Esophagus mucosa (tissue), 1 donor: ENCODE measurements at places on chromosomes 12 and 14. TPM values are rescaled to one million over a fixed set of nuclear protein-coding genes. Genes with fewer than 3 reads are reported as not detected.
A peak's percentile ranks its signal among the peaks of the same experiment; 100 is the strongest.

DNA sequence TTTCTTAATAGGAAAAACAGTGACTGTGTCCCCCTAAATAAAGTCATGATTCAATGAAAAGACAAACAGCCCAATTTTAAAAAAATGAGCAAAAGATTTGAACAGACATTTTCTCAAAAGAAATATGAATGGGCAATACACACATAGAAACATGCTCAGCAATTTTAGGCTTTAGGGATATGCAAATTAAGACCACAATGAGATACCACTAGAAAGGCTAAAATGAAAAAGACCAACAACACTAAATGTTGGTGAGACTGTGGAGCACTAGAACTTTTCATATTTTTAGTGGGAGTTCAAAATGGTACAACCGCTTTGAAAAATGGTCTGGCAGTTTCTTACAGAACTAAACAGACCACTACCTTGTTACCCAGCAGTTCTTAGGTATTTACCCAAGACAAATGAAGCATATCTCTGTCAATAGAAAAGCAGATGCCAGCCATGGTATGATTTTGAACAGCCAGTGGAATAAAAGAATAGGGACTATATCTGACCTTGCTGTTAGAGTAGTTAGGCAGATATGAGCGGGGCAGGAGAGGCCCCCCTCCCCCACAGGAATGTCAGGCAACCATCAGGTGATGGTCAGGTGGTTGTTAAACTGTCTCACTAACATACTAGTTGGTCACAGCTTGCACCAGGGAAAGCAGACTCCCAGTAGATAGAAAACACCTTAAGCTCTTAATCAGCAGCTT is 108.8 kb downstream of the PRKCH start:
- ATAC-seq = no peak

KDM5A gene
- total RNA-seq = 42.6 TPM

DNA sequence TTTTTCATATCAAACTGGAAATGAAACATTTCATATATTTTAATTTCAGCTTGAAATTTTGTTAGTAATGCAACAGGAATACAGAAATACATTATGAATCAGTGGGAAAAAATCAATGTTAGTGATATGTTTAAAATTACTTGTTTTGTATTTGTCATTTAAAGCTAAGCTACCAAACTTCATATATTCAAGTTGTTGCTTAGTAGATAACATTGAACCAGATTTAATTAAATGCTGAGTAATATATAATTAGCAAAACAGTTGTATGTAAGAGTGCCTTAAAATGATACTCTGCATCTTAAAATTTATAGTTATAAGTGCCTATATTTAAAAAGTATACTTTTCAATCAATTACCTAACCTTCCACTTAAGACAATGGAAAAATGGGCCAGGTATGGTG is 5.0 kb downstream of the CHURC1 start:
- no peak for ATAC-seq

- no peak for ATAC-seq
Observed at GRCh38 chr14:100290607-100291304, 15.5 kb downstream of the SLC25A29 start.

DNA sequence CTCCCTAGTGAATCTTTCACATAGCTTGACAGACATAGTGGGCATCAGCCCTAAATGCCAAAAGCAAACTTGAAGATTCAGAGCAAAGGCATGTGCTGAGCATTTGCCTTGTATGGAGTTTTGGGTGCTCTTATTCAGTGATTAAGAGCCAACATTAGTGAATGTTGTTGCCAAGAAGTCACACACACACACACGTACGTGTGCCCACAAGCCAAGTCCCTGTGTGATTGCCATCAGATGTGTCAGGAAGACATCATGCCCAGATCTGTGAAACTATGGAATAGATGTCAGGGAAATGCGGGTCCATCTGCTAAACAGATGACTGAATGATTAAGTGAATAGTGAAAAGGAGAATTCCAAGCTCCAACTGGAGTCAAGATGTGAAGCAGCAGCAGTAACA is 149.0 kb downstream of the AKAP6 start:
- no peak for ATAC-seq

DNA sequence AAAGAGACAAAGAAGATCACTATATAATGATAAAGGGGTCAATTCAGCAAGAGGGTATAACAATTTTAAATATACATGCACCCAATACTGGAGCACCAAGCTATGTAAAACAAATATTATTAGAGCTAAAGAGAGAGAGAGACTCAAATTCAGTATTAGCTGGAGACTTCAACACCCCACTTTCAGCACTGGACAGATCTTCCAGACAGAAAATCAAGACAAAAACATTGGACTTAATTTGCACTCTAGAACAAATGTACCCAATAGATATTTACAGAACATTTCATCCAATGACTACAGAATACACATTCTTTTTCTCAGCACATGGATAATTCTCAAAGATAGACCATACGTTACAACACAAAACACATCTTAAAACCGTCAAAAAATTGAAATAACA is 81.0 kb downstream of the KLHL28 start:
- ATAC-seq = no peak

SIX1 gene
- total RNA-seq = 0.12 TPM

GRCh38 chr12:65533177-65533883 is 254.8 kb downstream of the MSRB3 start:
- ATAC-seq = no peak

DNA sequence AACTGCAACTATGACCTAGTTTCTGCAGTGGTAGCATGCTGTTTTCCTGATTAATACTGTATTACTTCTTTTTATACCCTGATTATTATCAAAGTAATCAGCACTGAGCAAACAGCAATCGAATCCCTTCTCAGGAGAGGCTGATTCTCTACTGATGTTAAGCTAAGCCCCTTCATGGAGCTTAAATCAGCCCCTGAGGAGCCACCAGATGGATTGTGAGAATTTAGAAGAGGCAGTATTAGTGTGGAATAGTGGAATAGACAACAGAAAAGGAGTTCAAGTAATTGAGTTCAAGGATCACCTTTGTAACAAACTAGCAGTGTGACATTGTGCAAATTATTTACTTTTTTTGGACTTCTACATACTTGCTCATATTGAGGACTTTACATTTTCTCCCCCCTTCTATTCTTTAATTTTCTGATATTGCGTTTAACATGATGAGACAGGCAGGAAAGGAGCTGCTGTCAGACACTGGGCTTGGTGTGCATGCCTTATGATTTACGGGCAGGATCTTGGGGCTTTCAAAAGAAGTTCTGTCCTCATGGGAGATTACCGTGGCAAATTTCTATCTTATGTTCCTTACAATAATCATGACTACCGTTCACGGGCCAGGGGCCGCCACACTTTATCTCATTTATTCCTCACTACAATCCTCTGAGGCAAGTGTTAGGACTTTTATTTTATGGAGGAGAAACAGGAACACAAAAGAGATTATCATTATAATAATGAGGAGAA is 68.0 kb downstream of the PTPRR start:
- no peak for ATAC-seq

DIABLO gene
- total RNA-seq = 30.5 TPM

CEBPE gene
- total RNA-seq = not detected

DNA sequence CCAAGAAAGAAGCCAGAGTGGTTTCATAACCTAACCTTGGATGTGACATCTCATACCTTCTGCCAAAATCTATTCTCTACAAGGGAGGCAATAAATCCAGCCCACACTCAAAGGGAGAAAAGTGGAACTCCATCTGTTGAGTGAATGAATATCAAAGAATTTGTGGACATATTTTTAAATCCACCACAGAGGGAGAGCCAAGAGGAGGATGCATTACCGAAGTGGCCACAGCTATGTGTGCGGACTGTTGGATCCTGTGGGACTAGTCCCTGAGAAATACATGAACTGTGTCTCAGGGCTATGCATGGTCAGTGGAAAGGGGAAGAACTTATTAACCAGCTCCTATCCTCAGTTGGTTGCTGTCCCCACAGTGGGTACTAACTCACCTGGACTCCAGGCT is 273.9 kb downstream of the NUAK1 start:
- ATAC-seq = no peak

DNA sequence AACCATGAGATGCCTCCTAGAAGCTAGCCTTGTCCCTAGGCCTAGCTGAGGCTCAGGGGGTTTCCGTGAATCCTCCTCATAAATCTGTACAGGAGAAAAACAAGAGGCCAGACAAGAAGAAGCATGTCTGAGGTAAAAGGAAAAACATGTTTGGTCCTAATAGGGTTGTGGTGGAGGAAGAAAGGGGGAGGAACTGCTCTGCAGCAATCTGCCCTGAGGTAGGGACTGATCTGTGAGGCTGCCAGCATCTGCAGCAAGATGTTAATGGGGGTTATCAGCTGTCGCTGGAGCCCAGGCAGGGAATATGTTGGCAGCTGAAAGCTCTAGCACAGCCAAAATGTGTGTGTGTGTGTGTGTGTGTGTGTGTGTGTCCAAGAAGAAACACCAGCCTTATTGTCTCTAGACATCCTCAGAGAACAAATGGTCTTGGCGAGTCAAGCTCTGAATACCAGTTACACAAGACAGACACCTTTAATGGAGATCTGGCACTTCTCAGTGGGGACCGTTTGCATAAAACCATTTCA is 218.5 kb downstream of the NUAK1 start:
- peak; percentile 85 for ATAC-seq

GRCh38 chr12:93061473-93062419 is 132.7 kb upstream of the EEA1 start:
- ATAC-seq = no peak

DNA sequence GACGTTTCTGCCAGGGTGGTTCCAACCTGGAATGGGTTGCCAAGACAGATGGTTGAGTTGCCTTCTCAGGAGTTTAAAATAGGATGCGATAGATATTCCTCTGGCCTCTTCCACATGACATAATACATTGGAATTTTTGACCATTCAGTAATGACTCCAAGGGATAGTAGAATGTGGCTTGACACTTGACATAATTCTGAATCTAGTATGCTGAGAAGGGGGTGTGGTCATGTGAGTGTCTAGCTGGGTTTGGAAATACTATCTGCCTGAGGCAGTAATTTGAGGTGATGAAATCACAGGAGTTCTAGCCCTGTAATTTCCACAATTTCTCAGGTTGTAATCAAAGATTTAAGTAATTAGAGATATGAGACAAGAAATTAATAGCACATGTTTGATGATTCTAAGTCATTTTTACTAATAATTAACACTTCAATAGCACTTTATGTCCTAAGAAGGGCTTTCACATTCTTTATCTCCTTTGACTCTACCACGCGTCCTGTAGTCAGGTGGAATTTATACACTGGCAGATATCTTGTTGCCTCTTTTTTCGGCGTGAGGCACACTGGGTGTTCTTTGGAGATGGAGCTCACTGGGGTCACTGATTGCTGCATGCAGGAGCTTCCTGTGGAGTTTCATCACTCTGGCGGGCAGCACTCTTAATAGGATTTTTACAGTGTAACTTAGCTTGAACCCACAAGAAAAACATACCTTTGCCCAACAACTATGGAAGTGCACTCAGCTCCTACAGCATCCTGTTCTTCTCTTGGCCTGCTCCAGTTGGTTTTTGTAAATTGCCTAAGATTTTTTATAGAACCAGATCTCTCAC is 3.2 kb upstream of the AMIGO2 start:
- ATAC-seq = peak; percentile 34

DNA sequence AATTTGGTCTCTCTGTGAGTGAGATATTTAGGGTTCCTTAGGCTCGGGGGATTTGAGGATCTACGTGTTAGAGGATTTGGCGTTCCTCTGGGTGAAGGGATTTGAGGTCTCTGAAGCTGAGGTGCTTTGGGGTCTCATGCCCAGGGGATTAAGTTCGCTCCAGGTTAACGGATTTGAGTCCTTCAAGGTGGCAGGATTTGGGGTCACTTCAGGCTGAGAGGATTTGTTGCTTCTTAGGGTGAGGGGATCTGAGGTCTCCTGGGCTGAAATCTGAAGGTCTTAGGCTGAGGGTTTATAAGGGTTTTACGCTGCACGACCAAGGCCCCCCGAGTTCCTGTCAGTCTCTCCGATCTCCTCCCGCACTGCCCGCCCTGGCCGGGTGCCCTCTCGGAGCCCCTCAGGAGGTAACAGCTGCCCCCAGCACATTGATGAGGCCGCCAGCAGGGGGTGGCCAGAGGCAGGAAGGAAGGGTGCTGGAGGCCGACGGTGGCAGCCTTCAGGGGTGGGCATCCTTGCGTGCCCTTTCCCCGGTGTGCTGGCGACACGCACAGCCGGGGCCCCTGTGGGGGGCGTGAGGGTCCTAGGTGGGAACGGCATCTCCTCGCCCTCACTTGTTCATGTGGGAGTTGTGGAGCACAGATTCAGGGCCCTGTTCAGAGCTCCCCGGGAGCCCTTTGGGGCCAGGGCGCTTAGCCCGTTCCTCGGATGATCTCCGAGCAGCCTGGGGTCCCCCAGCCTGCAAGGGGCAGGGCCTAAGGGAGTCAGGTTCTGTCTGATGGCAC is 14.3 kb downstream of the CEP170B start:
- ATAC-seq = no peak

GRCh38 chr12:52769946-52770345 is 7.2 kb downstream of the KRT76 start:
- no peak for ATAC-seq

GRCh38 chr14:95442016-95442632 is 74.3 kb downstream of the SYNE3 start:
- no peak for ATAC-seq

ZNF385A gene
- 52.2 TPM for total RNA-seq

PTPN11 gene
- total RNA-seq = 53.6 TPM

KRT79 gene
- 0.32 TPM for total RNA-seq

GRCh38 chr12:106303202-106303820 is 778 bp downstream of the TCP11L2 start:
- peak; percentile 76 for ATAC-seq

GRCh38 chr12:94112121-94112520 is 36.3 kb upstream of the PLXNC1 start:
- ATAC-seq = no peak

DNA sequence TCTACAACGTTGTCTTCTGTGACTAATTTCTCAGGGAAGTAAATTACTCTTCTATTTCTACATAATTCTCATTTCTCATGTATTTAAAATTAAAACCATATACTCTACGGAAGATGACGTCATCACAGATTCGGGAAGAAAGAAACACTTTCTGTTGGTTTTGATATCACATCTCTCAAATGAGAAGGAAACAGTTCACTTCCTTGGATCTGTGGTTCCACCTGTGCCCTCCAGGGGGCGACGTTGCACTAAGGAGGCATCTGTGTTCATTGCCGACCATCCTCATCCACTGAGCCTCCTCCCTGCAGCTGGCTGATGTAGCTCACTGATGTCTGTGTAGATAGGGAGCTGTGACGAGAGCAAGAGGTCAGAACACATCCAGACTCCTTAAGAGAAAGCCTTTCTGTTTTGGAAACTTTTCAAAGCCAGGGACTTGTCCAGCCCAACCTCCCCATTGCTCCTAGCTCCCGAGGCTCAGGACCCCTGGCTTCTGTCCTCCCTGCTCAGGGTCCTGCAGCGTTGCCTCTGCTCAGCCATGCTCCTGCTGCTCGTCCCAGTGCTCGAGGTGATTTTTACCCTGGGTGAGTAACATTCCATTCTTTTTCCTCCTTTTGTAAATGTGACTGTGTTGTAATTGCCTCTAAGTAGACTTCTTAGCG is 172.7 kb upstream of the OR4E1 start:
- no peak for ATAC-seq

CLEC4A gene
- total RNA-seq = 0.96 TPM

SERPINA6 gene
- not detected for total RNA-seq

GRCh38 chr12:28535216-28535615 is 345.0 kb downstream of the CCDC91 start:
- ATAC-seq = no peak

GRCh38 chr14:20775043-20775442 is 6.0 kb upstream of the RNASE6 start:
- no peak for ATAC-seq
